Endothelial cell (in vitro differentiated cells): ENCODE measurements at places on chromosomes 5 and 9.

DNA sequence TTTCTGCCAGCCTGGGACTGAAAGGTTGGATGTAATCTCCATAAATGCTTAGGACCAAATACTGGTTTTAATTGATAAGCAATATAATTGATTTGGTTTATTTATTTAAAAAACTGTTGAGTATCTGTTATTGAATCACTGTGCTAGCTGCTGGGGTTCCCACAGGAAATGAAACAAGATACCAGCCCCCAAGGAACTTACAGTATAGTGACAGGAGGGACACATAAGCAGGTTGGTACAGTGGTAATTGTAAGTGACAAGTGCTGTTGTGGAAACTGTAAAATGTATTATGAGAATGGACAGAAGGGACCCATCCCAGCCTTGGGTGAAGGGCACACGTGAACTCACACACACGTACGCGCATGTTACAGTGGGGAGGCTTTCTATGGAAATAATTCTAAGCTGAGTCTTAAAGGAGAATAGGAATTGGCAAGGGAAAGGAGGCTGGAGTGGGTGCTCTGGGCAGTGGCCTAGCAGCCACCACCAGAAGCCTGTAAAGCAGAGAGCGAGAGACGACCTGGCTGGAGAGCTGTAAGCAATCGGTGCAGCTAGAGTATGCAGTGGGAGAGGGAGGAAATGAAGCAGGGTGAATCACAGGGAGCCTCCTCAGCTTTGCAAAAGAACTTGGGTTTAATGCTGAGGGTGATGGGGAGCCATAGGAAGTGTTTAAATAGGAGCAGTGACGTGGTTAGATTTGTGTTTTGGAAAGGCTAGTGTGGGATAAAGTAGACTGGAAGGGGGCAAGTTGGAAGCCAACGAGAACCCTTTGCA, 39.3 kb downstream of the GLRA1 start:
- DNase-seq = no peak

DNA sequence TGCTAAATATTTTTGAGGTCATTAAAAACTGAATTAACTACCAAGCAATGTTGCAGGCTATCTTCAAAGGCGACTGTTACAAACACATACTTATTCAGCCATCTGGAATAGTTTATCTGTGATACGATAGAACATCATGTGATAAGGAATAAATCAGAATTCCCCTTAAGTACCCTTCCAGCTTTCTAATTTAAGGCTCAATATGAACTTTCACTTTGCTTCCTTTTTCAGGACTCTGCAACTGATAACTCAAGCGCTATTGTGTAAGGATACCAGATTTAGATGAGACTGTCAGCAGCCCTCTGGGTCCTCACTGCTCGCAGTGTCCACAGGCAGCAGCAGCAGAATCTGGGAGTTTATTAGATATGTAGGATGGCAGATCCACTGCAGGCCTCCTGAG, 416.3 kb downstream of the SPATA31D1 start:
- DNase-seq = no peak

DNA sequence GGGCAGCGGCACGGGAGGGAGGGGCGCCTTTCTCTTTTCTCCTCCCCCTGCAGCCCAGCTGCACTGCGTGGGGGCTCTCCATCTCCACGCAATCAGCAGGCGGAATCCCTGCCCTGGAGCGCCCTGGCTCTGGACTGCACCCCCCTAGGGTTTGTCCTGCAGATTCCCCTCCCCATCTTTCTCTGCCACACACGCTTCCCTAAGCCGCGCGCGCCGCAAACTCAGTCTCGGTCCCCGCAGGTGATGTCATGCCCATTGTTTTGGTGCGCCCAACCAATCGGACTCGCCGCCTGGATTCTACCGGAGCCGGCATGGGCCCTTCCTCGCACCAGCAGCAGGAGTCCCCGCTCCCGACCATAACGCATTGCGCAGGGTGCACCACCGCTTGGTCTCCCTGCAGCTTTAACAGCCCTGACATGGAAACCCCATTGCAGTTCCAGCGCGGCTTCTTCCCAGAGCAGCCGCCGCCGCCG, at the start of gene KCNN2:
Gene KCNN2, plus strand, starts transcription at position 347 of the 473 bp plus-strand sequence. Its CDS starts 70 bp downstream, at position 417.
- peak; percentile 86 for DNase-seq

DNA sequence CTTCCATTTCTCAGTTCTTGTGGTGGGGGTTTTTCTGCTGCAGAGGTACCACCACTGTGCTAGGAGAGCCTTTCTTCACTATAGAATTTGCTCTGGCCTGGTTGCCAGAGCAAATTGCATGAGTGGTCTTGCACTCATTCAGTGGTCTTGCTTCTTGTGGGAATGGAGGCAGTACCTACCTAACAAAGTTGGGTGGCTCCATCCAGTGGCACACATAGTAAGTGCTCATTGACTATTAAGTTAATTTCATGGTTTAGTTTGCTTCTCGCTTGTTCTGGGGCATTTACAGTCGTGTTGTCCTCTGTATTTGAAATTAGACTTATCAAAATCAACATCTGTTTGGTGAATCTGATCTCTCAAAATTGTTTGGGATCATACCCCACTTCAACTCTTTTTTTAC, 23.0 kb downstream of the SLC28A3 start:
- no peak for DNase-seq

- DNase-seq = no peak
These were observed 263.7 kb downstream of the CEMIP2 start for GRCh38 chr9:71504636-71505035.

DNA sequence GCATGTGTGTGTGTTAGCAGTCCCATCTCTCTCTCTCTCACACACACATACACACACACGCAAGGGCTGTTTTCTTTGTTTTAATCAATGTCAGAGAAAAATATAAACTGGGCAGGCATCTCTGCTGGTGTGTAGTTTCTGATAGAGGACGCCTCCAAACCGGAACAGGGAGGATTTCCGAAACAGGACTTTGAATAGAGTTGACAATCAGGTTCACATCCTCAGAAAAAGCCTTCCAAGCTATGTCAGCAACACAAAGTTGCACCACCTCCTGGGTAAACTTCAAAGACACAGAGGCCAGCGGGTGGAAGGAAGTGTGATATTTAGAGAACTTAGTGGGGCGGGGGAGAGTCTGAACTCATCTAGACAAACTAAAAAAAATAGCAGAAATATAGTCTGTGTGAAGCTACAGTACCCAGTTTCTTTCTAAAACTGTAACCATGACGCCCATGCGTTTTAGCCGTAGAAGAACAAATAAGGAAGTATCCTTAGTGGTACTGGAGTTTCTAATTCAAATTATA, 1.2 kb downstream of the ST8SIA4 start:
- peak; percentile 38 for DNase-seq

DNA sequence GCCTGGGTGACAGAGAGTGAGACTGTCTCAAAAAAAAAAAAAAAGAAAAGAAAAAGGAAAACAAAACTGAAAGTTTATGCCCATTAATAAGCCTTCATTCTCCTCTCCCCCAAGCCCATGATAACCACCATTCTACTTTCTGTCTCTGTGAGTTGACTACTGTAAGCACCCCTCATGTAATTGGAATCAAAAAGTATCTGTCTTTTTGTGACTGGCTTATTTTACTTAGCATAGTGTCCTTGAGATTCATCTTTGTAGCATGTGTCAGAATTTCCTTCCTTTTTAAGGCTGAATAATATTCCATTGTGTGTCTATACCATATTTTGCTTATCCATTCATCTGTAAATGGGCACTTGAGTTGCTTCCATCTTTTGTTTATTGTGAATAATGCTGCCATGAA, 14.0 kb upstream of the TMEM171 start:
- DNase-seq = no peak

DNA sequence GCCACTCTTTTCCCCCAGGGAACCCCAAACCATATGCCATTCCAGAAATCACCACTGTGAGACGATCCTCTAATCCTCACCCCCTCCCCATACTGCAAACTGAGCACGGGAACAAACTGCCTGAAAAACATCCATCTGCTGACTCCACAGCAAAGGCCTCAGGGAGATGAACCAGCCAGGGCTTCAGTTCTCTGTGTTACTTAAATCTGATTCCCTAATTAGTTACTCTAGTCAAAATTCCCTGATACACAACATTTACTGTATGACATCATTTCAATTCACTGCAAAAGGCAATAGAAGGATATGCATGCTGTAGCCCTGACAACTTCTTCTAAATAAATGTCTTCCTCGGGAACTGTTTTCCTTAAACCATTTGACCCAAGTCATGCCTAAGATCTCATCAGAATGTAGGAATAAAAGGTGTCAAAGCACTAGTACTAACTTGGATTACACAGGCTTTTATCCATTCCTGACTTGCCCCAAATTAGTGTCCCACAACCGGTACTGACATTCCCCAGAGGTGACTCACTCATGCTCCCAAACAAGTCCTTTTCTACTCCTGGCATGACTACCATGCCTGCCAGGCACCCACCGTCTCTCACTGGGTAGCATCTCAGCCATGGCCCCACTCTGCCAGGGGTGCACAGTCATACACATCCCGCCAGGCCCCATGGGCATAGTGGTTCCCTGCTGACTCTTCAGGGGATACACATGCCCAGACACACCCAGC, 35.0 kb downstream of the MTX3 start:
- no peak for DNase-seq

- no peak for DNase-seq
These were observed 14.7 kb downstream of the ASTN2 start for GRCh38 chr9:117400171-117400570.

GRCh38 chr5:76553251-76553650, 70.0 kb downstream of the F2RL2 start:
- no peak for DNase-seq

DNA sequence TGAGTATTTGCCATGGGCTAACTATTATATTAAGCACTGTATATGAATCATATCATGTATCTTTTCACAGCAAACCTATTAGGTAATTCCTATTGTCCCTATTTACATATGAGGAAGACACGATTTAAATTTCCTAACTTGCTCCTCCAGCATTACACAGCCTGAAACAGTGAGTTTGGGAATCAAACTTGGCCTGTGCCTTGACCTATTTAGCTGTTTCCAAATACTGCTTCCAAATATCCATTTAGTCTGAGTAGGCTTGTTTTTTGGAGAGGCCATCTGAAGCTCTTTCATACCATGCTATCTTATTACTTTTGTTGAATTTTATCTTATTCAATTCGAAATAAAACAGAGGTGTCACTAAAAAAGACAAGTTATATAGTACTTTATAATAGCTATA, 447.3 kb upstream of the MPDZ start:
- DNase-seq = no peak

- DNase-seq = no peak
These were observed 47.3 kb downstream of the SH3TC2 start for GRCh38 chr5:149015561-149015960.

DNA sequence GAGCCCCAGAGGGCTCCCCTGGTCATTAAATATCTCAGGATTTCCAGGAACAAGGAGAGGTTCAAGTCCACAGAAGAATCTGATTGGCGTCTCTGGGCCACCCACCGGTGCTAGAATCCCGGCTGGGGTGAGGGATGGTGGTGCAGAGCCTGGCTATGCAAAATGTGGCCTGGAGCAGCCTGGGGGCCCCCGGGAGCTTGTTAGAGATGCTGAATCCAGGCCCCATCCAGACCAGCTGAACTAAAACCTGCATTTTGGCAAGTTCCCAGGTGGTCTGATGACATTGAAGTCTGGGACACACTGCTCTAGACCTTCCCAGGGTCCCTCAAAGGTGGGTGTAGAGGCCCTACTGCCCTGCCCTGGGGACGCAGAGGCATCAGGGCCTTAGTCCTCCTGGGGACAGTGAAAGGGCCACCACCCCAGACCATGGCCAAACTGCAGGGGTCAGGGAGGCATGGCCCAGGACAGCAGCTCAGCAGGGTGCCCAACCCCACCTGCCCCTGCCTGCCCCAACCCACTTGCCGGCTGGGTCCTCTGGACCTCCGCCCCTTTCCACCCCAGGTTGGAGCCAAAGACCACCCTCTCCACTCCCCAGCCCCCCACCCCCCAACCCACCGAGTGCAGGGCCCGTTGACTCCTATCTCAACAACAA, 34.7 kb downstream of the ADAMTS2 start:
- DNase-seq = no peak

GRCh38 chr5:138258704-138259292, 15.6 kb downstream of the GFRA3 start:
- DNase-seq = no peak

- DNase-seq = peak; percentile 84
These were observed at the start of gene UBQLN1 for GRCh38 chr9:83707768-83708514. UBQLN1 (minus strand) TSS chr9:83707958; CDS start chr9:83707679, 279 bp downstream.

- no peak for DNase-seq
These were observed 98.2 kb upstream of the PRSS3 start for GRCh38 chr9:33697171-33697570.

DNA sequence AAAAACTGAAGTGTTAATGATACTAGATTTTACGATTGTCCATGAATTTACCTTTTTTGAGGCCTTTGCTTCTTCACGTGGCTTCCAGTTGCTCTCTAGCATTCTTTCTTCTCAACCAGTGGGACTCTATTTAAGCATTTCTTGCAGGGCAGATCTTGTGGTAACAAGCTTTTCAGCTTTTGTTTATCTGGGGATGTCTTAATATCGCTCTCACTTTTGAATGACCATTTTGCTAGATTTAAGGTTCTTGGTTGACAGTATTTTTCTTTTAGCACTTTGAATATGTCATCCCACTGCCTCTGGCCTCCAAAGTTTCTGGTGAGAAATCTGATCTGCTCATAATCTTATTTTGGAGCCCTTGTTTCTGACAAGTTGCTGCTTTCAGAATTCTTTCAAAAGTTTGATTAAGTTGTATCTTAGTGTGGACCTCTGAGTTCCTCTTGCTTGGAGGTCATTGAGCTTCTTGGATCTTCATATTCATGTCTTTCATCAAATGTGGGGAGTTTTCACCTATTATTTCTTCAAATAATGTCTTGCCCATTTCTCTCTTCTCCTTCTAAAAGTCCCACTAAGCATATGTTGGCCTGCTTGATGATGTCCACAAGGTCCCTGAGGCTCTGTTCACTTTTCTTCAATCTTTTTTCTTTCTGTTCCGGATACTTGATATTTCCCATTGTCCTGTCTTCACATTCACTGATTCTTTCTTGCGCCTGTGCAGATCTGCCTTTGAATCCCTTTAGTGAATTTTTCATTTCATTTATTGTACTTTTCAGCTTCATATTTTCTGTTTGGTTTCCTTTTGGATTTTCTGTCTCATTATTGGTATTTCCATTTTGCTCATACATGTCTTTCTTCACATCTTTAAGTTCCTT, 8.8 kb downstream of the EXOC3 start:
- no peak for DNase-seq

- DNase-seq = no peak
These were observed 63.7 kb upstream of the ZNF622 start for GRCh38 chr5:16529306-16529705.

GRCh38 chr5:154312000-154312399, 121.5 kb downstream of the GALNT10 start:
- no peak for DNase-seq

- no peak for DNase-seq
These were observed 18.5 kb upstream of the TCERG1 start for GRCh38 chr5:146428658-146429057.

- DNase-seq = no peak
These were observed 48.8 kb downstream of the RASGEF1C start for GRCh38 chr5:180160215-180160614.
